ENCODE measurements at places on chromosomes 2 and 18.

GRCh38 chr2:16079637-16080036, 139.3 kb downstream of the MYCN start:
- DNase-seq = no peak

DNA sequence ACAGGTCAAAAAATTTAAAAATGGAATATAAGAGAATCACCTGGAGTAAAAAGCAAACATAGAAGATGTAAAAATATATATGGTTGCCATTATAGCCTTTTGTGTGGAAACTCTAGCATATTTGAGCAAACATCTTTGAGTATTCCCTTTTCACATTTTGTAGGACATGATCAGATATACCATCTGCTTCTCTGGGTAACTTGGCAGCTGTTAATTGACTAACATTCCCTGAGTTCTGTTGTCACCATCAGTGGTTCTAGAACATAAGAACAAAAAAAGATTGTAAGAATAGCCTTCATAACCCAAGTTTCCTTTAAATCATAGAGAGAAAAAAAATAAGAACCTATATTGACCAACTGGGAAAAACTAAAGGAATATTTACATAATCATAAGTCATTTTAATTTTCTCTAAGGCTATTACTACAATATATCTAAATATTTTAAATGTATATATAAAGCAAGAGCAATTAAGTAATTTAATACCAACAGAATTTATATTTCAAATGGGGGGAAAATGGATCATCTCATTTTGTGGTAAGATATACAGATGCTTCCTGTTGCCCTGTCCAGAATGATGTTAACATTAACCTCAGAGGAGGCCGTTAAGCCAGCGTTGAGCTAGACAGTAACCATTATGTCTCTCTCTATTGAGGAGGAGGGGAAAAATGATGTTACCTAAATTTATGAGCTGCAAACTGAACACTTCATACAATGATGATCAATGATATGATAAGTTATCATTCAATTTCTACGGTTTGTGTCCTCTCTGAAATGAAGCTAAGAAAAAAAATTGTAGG, 9.8 kb upstream of the INO80D start:
- DNase-seq = no peak

- DNase-seq = no peak
Measured at GRCh38 chr18:79775441-79776221, 22.1 kb upstream of the KCNG2 start.

DNA sequence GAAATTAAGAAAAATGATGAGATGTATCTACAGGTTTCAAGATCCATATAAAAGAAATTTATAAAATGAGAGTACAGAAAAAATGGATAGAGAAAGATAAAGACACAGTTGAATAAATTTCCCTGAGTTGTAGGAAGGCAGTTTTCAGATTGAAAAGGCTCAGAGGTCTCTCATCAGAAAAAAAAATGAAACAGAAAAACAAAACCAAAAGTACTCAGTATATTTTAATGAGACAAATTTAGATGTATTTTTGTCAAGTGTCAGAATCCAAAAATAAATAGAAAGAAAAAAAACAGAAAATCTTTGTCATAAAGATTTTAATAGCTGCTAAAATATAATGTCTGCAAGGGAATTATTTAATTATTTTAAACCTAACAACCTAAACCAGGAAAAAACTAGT, 520.5 kb downstream of the KCNJ3 start:
- no peak for DNase-seq

- DNase-seq = no peak
Measured at GRCh38 chr2:237932731-237933131, 34.1 kb upstream of the UBE2F start.

GRCh38 chr2:15031745-15032240, 399.3 kb downstream of the LRATD1 start:
- DNase-seq = no peak

DNA sequence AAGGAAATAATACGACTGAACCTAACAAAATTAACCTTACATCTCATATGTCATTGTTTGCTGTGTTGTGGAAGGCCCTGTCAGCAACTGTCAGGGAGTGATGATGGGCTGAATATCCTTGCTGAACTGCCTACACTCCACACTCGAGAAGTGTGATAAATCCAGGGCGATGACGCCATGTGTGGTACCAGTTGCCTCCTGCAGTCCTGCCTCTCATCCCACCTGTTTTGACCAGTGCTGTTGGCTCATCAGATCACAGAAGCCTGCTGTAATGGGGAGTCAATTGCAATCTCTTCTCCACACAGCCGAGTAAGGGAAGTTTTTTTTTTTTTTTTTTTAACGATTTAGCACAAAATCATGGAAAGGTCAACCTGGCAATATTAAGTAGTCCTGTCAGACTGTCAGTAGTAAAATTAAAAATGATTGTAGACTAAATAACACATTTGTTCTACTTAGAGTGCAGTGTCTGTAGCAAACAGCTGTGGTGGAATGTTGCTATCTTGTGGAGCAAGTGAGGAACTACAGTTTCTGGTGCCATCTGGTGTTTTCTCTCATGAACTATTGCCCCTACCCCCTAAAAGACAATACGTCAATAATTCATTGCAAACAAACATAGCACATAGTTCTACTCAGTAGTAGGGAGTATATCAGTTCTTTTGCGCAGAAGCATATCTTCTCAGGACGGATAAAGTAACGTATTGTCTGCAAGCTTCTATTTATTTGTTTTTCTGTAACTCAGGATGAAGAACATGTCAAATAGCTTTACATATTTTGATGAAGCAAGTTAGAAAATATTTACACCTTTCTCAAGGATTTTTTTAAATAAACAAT, 347.6 kb downstream of the CTNNA2 start:
- no peak for DNase-seq

- no peak for DNase-seq
Measured at GRCh38 chr2:210553373-210553772, 3.0 kb upstream of the CPS1 start.

DNA sequence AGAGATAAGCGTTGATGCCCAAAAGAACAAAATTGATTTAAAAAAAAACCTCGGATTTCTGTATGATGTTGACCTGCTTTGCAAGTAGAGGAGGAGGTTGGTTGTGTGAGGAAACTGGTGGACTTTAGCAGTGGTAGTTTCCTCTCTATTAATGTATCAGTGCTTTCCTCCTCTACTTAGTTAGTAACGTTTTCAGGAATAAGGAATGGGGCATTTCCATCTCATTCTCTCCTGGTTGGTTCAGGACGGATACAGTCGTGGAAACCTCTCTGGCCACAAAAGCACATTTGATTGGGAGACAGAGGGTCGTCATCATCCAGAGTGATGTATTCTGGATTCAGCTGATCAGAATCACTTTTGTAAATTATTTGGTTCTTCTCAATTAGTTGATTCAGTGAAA, 1.5 kb downstream of the FHOD3 start:
- DNase-seq = no peak
